ENCODE measurements at places on chromosomes 1 and 21. TPM values are rescaled to one million over a fixed set of nuclear protein-coding genes. Genes with fewer than 3 reads are reported as not detected.

- no peaks in the 10 kb centered on the region for H3K36me3 ChIP-seq
- H3K4me3 ChIP-seq = no peak overlapping the region
- H3K27ac ChIP-seq = no peak overlapping the region
- no peaks in the 10 kb centered on the region for H3K4me1 ChIP-seq
- no peaks in the 10 kb centered on the region for H3K27me3 ChIP-seq
- no peak for DNase-seq
These were observed 246.4 kb downstream of the MATN1 start for GRCh38 chr1:30476911-30477459.

DNA sequence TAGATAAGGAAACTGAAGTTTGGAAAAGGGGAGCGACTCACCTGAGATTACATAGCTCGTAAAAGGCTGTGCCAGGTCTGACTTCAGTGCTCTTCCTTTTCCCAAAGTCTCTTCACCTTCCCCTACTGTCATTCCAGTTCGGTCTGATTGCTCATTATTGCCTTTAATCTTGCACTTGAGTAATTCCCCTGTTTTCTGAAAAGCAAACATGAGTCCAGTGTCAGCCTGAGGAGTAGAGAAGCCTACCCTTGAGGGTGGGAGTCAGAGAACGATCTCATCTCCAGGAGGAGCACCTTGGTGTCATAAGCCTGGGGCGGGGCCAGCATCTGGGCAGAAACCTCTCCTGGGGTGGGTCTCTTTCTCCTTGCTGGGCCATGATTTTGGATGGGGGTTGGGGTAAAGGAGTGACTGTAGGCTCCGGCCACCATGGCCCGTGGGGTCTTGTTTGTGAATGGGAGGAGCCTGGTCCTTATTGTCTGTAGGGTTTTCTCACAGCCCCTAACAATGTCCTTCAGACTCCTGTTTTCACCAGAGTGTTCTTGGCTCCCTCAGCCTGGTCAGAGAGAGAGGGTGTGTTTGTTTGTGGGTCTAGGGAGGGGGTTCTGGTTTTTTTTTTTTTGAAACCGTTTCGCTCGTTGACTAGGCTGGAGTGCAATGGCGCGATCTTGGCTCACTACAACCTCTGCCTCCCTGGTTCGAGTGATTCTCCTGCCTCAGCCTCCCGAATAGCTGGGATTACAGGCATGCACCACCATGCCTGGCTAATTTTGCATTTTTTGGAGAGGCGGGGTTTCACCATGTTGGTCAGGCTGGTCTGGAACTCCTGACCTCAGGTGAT, 6.0 kb downstream of the VANGL2 start:
- H3K36me3 ChIP-seq = no peaks in the 10 kb centered on the region
- no peaks in the 10 kb centered on the region for H3K4me1 ChIP-seq
- no peak overlapping the region for H3K4me3 ChIP-seq
- no peak overlapping the region for H3K27ac ChIP-seq
- DNase-seq = peak; percentile 46

DNA sequence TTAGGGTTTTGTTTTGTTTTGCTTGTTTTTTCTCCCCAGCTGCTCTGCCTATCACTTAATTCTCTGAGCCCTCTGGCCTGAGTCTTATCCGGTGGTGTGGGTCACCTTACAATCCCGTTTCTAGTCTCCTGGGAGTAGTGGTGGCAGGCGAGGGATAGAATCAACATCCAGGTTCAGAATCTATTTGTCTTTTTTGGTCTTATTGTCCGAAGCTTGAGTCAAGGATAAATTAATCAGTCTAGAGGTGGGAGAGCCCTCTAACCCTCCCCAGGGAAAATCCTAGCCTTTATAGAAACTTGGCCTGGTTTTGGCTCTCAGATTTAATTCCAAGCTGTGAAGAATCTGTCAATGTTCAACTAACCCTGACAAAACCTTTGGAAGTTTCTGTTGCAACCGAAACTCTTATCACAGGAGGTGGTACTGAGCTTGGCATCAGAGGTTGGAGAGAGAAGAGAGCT, 246.3 kb downstream of the FGGY start:
- H3K4me1 ChIP-seq = no peaks in the 10 kb centered on the region
- no peak overlapping the region for H3K27ac ChIP-seq
- no peaks in the 10 kb centered on the region for H3K27me3 ChIP-seq
- H3K4me3 ChIP-seq = no peak overlapping the region

- H3K27me3 ChIP-seq = no peaks in the 10 kb centered on the region
- no peaks in the 10 kb centered on the region for H3K36me3 ChIP-seq
- H3K4me3 ChIP-seq = no peak overlapping the region
- no peaks in the 10 kb centered on the region for H3K4me1 ChIP-seq
- DNase-seq = peak; percentile 61
These were observed 335.0 kb upstream of the GREM2 start for GRCh38 chr1:240946926-240947325.

DNA sequence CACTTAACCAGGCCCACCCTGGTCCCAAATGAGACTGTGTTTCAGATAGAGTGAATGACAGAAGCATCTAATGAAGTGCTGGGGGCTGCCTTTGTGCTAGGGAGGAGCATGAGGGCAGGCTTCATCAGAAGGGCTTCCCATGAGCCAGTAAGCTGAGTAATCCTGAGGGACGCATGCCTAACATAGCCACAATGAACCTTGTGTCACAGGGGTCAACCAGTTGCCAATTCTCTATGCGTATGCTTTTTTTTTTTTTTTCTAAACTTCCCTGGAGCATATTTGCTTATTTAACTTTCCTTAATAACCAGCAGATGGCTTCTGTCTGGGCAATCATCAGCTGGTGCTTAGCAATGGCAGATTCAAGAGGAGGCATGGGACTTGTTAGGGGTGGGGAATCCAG, 25.5 kb upstream of the CYP2J2 start:
- no peak overlapping the region for H3K27ac ChIP-seq
- H3K27me3 ChIP-seq = no peaks in the 10 kb centered on the region
- no peak for DNase-seq
- H3K4me1 ChIP-seq = no peaks in the 10 kb centered on the region
- H3K4me3 ChIP-seq = no peak overlapping the region

DNA sequence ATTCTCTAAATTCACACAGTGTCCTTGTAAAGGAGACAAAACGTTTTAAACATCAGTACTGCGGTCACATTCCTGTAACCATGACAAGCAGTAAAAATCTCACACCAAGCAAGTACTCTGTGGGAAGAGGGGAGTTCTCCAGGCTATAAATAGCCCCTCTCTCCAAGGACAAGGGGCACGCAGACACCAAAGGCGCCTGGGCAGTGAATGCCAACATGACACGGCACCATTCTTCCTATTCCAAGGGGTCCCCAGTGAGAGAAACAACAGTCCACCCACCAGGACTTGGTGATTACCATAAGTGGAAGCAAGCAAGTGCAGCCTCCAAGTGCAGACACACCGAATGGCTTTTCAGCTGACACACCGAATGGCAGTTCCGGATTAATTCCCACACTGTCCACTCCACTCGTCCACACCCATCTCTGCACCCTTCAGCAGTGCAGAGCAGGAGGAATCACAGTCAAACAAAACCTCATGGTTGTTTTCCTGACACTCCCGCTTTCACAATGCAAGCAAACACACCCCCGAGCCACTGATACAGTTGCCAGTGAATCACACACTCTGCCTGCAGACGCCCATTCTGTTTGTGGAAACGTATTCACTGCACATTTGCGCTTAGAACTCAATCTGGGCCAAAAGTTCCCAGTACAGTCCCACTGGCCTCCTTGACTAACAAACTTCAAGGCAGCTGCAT, 1.8 kb downstream of the PTTG1IP start:
- peak overlapping the region; percentile 80 for H3K4me3 ChIP-seq
- peak; percentile 82 for DNase-seq
- no peaks in the 10 kb centered on the region for H3K27me3 ChIP-seq
- no peaks in the 10 kb centered on the region for H3K4me1 ChIP-seq
- no peaks in the 10 kb centered on the region for H3K36me3 ChIP-seq
- H3K27ac ChIP-seq = peak overlapping the region; percentile 93

GRCh38 chr1:33898881-33899280, 35.0 kb downstream of the HMGB4 start:
- no peaks in the 10 kb centered on the region for H3K27me3 ChIP-seq
- H3K4me1 ChIP-seq = no peaks in the 10 kb centered on the region
- DNase-seq = no peak
- no peak overlapping the region for H3K27ac ChIP-seq

DNA sequence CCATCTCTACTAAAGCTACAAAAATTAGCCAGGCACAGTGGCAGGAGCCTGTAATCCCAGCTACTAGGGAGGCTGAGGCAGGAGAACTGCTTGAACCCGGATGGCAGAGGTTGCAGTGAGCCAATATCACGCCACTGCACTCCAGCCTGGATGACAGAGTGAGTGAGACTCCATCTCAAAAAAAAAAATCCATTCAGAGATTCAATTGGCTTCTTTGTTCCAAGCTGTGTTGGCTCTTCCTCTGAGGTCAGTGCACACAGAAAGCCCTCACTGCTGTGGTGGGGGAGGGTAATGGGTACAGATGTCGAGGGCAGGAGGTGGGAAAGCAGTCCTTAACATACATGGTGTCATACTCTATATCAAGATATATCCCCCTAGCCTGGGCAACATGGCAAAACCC, 14.7 kb downstream of the TIE1 start:
- no peaks in the 10 kb centered on the region for H3K27me3 ChIP-seq
- no peak overlapping the region for H3K27ac ChIP-seq
- H3K4me3 ChIP-seq = no peak overlapping the region
- no peak for DNase-seq
- no peaks in the 10 kb centered on the region for H3K36me3 ChIP-seq

DNA sequence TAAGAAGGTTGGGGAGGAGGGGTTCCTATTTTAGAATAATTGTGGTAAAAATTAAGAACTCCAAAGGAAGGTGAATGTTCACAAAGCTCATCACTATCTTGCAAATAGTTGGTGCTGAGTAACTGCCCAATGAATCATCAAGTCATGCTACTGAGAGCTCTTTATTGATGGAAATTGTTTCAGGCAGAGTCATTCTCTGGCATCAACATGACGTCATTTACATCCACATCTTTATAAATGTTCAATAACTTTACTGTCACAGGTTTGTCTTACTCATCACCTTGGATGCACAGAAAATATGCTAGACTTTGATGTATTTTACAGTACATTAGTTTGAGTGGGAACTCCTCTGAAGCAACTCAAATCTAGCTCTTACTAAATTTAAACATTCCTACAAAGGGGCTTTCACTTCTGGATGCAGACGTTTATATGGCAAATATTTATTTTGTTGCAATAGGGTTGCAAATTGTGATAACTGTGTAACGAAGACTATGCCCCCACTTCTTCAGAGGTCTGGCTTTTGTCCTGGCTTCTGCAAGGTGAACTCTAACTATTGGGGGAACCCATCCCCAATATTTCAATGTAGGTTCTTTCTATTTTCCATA, 273.7 kb upstream of the AJAP1 start:
- no peaks in the 10 kb centered on the region for H3K4me1 ChIP-seq
- no peak overlapping the region for H3K4me3 ChIP-seq
- H3K36me3 ChIP-seq = no peaks in the 10 kb centered on the region
- H3K27me3 ChIP-seq = no peaks in the 10 kb centered on the region

SOX13 gene
- total RNA-seq = 35.1 TPM

TSPEAR gene
- total RNA-seq = not detected
